HFFc6 (cell line): ENCODE measurements at places on chromosomes 7 and 10. TPM values are rescaled to one million over a fixed set of nuclear protein-coding genes. Genes with fewer than 3 reads are reported as not detected.

Gene MRLN
- total RNA-seq, result not detected in 3 replicates

Gene OR2A42
- total RNA-seq, result not detected in 3 replicates

DNA sequence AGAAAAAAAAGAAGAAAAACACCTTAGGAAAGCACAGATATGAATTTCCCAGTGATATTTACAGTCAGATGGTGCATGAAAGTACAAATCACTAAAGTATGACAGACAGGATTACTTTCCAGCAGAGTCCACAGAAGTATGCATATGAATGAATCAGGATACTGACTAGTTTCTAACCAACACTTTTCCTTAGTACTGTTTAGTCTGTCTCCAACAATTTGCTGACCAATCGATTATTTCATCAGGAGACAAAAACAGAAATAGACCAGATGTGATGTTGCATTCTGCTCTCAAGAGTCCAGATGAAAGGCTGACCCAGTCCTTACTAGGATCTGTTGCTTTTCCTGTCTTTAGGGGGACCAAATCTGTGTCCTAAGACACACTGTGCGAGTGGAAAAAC, 14.6 kb downstream of the SLC35B4 start:
- DNase-seq, result no peak

- DNase-seq, result no peak
Observed at GRCh38 chr10:69088471-69088769, 517 bp downstream of the SRGN start.

DNA sequence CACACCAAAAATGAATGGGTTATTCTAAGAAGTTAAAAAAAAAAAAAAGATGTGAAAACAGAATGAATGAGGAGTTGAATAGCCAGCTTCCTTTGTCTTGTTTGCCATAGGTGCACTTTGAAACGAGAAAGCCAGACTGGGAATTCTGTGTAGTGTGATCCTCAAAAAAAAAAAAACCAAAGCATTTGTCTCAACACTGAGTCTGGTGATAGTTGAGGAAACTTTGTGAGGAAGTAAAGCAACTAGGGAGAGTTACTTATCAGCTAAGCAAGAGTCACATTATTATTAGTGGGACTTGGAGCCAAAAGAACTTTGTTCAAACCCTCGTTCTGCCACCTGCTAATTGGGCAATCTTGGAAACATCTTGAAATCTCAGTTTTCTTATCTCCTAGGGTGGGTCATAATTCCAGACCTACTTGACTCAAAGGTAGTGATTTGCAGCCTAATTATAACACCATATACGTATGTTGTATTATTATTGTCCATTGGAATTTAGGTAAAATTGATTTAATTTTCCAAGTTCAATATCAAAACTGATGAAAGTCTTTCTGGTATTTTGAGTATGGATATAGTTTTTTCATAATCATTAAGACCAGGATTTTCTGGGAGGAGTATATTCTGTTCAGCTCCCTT, 99.8 kb upstream of the GJD4 start:
- DNase-seq, result no peak
